A549 (cell line): ENCODE measurements at places on chromosomes 12 and 14.

DNA sequence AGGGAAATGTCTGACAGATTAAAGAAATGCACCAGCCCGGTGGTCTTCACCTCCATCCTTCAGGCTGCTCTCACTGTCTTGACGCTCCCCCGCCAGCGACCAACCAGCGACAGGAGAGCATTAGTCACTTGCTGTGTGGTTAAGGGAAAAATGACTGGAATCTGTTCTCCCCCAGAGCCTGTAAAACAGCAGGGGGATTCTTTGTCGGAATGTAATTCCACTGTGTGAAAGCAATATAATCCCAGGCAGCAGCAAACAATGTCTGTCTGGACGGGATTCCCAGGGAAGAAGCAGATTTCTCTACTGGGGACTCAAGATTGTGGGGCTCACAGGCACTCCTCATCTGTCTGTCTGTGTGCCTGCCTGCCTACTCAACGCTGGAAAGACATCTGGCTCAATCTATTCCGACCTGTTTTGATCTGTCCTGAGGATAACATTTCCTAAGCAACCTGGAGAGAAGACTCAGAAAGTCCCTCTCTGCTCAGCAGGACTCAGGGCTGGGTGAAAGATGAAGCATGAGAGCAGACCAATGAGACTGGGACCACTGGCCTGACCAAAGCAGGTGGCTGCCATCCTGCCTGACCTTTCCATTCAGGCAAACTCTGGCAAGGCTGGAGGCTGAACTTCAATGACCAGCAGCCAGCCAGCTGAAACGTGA lies 54.6 kb downstream of the NUAK1 start:
- DNase-seq, result peak; percentile 57

GRCh38 chr14:43418324-43418723 lies 1088.8 kb downstream of the FSCB start:
- no peak for DNase-seq

- no peak for DNase-seq
Measured at GRCh38 chr14:68460541-68460940, 332.3 kb downstream of the ZFP36L1 start.

GRCh38 chr14:51453869-51454268 lies 197.8 kb upstream of the FRMD6 start:
- DNase-seq, result no peak

DNA sequence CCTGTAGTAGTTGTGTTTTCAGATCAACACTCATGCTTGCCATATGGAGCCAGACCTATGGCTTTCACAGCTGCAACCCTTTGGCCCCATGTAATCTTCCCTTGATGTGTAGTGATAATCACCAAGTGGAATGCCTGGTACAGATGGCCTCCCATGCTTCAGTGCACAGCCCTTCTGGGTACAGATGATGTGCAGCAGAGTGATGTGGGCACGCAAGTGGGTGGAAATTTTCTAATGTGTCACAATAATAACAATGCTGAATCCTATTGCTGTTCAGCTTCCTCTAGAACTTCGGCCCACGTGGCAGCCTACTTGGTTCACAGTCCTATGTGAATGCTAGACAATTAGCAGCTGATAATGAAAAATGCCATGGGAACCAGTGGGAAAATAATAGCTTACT lies 188.1 kb downstream of the SNAPC1 start:
- no peak for DNase-seq

GRCh38 chr12:57618966-57619433 lies 7.8 kb downstream of the ARHGEF25 start:
- no peak for DNase-seq

- no peak for DNase-seq
Measured at GRCh38 chr14:35471803-35472202, 62.2 kb upstream of the INSM2 start.

DNA sequence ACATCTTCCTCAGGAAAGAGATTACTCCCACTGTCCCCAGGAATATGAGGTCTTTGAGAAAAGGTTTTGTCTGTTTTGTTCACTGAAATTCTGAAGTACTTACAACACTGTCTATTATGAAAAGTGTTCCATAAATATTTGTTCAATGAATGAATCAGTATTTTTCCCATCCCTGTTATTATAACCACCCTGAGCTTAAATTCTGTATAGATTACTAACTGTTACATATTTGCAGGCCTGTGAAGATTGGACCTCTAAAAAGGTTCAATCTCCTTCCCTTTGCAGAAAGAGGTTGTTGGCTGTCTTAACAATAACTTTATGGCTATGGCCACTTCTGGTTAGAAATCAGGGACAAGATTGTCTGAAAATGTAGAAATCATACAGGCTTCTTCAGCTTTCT lies 174.5 kb upstream of the NPAS3 start:
- no peak for DNase-seq

- DNase-seq, result no peak
Measured at GRCh38 chr12:42759622-42760273, 170.2 kb upstream of the PRICKLE1 start.
